ENCODE measurements at places on chromosomes 1 and 21. TPM values are rescaled to one million over a fixed set of nuclear protein-coding genes. Genes with fewer than 3 reads are reported as not detected.

The AGBL4 gene
- not detected for total RNA-seq

The LAMC2 gene
- 2.2 TPM for total RNA-seq

The LEMD1 gene
- total RNA-seq: not detected

The CD2 gene
- not detected for total RNA-seq

The LINGO4 gene
- not detected for total RNA-seq

The ANKRD65 gene
- total RNA-seq: 0.20 TPM

The SIPA1L2 gene
- 5.3 TPM for total RNA-seq

The TRIM67 gene
- 0.15 TPM for total RNA-seq

The COL9A2 gene
- 1.1 TPM for total RNA-seq

The TMEM269 gene
- not detected for total RNA-seq

The CR1L gene
- not detected for total RNA-seq

The SPRR2G gene
- total RNA-seq: not detected

The CSMD2 gene
- 2.1 TPM for total RNA-seq
